Muscle of arm (tissue), 14 donors: ENCODE measurements at places on chromosomes 11 and 22. TPM values are rescaled to one million over a fixed set of nuclear protein-coding genes. Genes with fewer than 3 reads are reported as not detected.

LRRC74B gene
- 0.16 TPM for polyA plus RNA-seq

KRTAP5-1 gene
- 1.7 TPM for polyA plus RNA-seq

NCR3LG1 gene
- 0.48 TPM for polyA plus RNA-seq

CDCA5 gene
- not detected for polyA plus RNA-seq

HEPN1 gene
- not detected for polyA plus RNA-seq

IL18 gene
- 0.44 TPM for polyA plus RNA-seq

CRYBB3 gene
- 0.20 TPM for polyA plus RNA-seq

CECR2 gene
- polyA plus RNA-seq, result 15.8 TPM

HORMAD2 gene
- not detected for polyA plus RNA-seq

OSBPL5 gene
- polyA plus RNA-seq, result 9.7 TPM

KREMEN1 gene
- polyA plus RNA-seq, result 94.1 TPM

TRIM49 gene
- polyA plus RNA-seq, result not detected

SLC7A4 gene
- 0.67 TPM for polyA plus RNA-seq

OR8D1 gene
- 0.08 TPM for polyA plus RNA-seq

OR6T1 gene
- polyA plus RNA-seq, result not detected

CDHR5 gene
- 2.3 TPM for polyA plus RNA-seq
